Nephron progenitor cell (in vitro differentiated cells): ENCODE measurements at places on chromosomes 3 and 15.
A peak's percentile ranks its signal among the peaks of the same experiment; 100 is the strongest.

- DNase-seq: no peak
Observed at GRCh38 chr15:81843226-81843625, 202.6 kb downstream of the MEX3B start.

GRCh38 chr3:188104050-188104449 is 49.9 kb upstream of the LPP start:
- DNase-seq: no peak

DNA sequence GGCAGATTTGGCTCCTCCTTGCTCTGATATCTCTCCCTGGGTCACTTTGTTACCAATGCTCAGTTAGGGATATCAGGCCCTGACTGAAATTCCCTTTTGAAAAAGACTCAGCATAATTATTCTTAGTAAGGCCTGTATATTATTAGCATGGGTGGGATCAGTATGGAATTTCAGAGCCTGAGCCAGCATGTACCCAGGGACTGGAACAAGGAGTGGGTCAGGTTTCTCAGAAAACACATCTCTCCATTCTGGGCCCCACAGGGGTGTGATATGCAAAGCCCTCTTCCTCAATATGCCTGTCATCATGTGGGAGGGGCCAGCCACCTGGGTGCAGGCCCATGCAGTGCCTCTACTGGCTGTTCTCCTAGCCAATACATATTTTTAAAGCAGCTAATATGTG is 423.2 kb downstream of the EPHB1 start:
- peak; percentile 21 for DNase-seq

DNA sequence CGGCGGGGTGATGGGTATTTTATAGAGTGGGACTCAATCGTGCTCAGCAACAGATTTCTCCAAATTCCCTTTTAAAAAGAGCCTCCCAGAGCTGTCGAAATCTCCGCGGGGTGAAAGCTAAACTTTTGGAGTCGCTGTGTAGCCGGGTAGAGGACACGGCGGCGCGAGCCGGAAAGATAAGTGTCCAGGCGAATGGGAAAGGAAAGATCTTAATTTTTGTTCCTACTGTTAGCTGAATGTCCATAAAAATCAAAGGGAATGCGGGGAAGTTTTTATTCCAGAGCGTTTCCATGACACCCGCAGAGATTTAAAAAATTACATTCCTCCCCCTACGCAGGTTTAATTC is 9.1 kb downstream of the EOMES start:
- DNase-seq: no peak

GRCh38 chr3:27649277-27649676 is 72.8 kb downstream of the EOMES start:
- DNase-seq: no peak

GRCh38 chr3:27673701-27674100 is 48.4 kb downstream of the EOMES start:
- DNase-seq: no peak

- DNase-seq: no peak
Observed at GRCh38 chr3:45214061-45214680, 11.9 kb downstream of the TMEM158 start.
